Activated CD4-positive, alpha-beta T cell treated with anti-CD3 and anti-CD28 coated beads for 36 hours (primary cell): ENCODE measurements at places on chromosomes 5 and 9. TPM values are rescaled to one million over a fixed set of nuclear protein-coding genes. Genes with fewer than 3 reads are reported as not detected.

DNA sequence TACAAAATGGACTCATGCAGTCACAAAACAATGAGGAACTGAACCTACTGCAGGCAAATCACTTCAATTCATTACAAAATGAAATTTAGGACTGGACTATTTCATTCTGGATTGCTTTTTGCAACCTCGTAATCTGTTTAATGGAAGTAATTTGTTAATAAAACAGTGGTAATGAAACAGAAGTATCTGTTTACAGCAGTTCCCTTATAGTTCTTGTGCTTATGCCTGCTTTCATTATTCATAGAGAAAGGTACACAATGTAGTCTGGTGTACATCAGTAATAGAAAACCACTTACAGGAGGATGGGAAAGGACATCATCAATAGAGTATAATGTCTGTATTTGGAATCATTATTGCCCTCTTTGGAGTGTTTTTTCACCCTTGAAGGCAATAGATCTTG is 389.2 kb upstream of the NUDT12 start:
- no peak for DNase-seq

- peak; percentile 16 for DNase-seq
Measured at GRCh38 chr9:130265431-130266235, at the start of gene HMCN2. Gene HMCN2 (plus strand): TSS chr9:130265760. CDS start chr9:130265879, 119 bp downstream.

GRCh38 chr5:10354048-10354872 is 765 bp downstream of the MARCHF6 start:
- DNase-seq = peak; percentile 75

GRCh38 chr5:31587546-31587945 is 51.4 kb upstream of the PDZD2 start:
- no peak for DNase-seq

- DNase-seq = no peak
Measured at GRCh38 chr9:99680191-99680590, 141.5 kb upstream of the NR4A3 start.

DNA sequence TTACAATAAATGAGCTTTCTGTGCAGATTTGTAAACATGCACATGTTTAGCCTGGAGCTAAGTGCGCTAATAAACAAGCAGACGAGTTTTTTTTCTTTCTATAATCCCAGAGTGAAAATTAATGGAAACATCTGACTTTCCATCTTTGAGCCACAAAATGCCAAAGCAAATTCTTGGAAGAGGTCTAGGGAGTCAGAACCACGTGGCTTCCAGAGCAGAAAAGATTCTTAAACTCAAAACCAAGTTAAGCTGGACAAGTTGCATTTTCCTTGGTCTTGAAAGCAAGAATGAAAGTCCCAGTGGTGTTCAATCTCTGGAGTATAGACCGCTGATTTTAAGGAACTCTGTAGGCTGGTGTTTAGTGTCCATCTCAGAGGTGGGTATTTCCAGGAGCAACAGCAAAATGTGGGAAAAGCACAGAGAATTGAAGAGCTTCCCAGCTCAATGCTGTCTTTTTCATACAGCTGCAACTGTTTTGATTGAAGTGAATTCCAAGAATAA is 71.4 kb downstream of the MYO10 start:
- no peak for DNase-seq

GRCh38 chr9:90290716-90291485 is 351.7 kb downstream of the DIRAS2 start:
- no peak for DNase-seq

DNA sequence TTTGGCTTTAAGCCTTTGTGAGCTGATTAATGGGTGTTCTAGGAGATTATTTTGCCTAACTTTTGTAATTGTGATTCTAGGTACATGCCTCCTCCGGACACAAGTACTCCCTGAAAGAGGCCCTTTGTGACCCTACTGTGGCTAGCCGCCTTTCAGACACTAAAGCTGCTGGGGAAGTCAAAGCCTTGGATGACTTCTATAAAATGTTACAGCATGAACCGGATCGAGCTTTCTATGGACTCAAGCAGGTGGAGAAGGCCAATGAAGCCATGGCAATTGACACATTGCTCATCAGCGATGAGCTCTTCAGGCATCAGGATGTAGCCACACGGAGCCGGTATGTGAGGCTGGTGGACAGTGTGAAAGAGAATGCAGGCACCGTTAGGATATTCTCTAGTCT is 13.6 kb downstream of the ITGA1 start:
- DNase-seq = no peak

DNA sequence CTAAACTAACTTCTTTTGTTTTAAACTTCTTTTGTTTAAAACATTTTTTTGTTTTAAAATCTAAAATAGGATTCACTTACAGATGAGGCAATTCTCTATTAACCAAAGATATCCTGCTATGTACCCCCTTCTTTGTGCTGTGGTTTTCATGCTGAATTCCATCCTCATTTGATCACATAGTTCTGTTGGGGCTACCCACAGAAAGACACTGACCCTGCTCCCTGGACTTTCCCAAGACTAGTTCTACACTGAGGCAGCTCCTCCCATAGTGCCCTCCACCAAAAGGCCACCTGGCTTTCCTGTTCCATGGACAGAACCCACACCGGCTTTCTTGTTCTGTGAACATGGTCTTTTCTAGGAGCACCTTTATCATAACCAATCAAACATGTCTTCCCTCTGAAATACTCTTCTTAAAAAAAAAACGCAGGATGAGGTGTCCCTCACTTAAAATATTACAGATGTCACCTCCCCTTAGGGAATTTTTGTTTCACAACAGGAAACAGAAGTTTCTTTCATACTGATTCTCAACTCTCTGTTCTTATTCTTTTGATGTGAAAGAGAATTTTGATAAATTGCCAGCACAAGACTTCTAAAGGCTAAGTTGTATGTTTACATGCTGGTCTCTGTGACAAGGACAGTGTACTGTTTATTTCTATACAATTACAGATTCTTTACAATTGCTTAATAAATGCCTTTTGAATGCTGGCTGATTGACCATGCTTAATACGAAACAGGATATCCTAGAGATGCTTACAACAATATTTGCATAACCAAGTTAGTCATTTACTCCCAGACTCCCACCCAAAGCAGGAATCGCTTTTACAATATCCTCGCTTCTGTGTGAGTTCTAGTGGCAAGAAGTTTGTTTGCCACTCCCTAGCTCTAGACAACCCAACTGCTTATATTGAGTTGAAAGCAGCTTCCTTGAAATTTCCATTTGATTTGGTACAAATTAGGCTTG is 300.4 kb downstream of the DTWD2 start:
- DNase-seq = no peak

GRCh38 chr9:106334081-106334480 is 528.9 kb upstream of the ZNF462 start:
- no peak for DNase-seq

- no peak for DNase-seq
Measured at GRCh38 chr9:135165756-135166519, 78.5 kb downstream of the OLFM1 start.

Gene RNF38
- 26.7 TPM for total RNA-seq
